ENCODE measurements at places on chromosomes 5 and 9. TPM values are rescaled to one million over a fixed set of nuclear protein-coding genes. Genes with fewer than 3 reads are reported as not detected.

Gene AMBP
- polyA plus RNA-seq: 57.3 TPM

Gene SPACA9
- polyA plus RNA-seq: 6.3 TPM

Gene ORM1
- polyA plus RNA-seq: not detected

Gene SLC45A2
- polyA plus RNA-seq: 0.02 TPM

Gene ELAVL2
- polyA plus RNA-seq: not detected

Gene PCDHGB1
- 0.36 TPM for polyA plus RNA-seq

Gene FNBP1
- polyA plus RNA-seq: 4.3 TPM

Gene GABRA1
- not detected for polyA plus RNA-seq

Gene PCDHGB4
- 1.2 TPM for polyA plus RNA-seq

Gene GADD45G
- polyA plus RNA-seq: 5.3 TPM

Gene MORN5
- polyA plus RNA-seq: not detected

Gene MACROH2A1
- 34.6 TPM for polyA plus RNA-seq

Gene PPP3R2
- not detected for polyA plus RNA-seq

Gene SLCO4C1
- 0.19 TPM for polyA plus RNA-seq

Gene PPP2CA
- 33.2 TPM for polyA plus RNA-seq

Gene DNAI1
- 0.10 TPM for polyA plus RNA-seq

Gene FGF1
- polyA plus RNA-seq: 2.4 TPM

Gene CKMT2
- polyA plus RNA-seq: 16.2 TPM
